Stimulated activated CD8-positive, alpha-beta memory T cell treated with anti-CD3 and anti-CD28 coated beads, Interleukin-7, amount 100 ng/mL, for 1 hour (primary cell): ENCODE measurements at places on chromosomes 1 and 21.

DNA sequence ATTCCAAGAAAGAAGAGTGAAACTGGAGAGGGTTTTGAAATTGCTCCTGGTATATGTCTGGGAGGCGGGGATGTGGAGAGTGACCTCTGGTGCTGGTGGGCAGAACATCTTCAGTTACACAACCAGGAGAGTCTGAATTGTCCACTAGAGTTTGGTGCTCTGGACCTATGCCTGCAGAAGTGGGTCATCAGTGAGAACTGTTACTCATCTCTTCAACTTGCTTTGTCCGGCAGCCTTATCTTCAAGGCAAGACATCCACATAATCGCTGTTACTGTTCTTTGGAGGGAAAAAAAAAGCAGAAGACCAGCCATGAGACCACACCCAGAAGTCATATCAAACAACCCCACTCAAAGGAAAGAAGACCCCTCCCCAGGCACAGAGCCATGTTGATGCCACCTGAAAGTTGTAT lies 14.9 kb downstream of the SH2D1B start:
- no peak for DNase-seq

- DNase-seq, result no peak
These were observed 142.4 kb downstream of the GLUL start for GRCh38 chr1:182249201-182249676.

GRCh38 chr1:115179397-115180079 lies 90.2 kb upstream of the TSPAN2 start:
- no peak for DNase-seq

DNA sequence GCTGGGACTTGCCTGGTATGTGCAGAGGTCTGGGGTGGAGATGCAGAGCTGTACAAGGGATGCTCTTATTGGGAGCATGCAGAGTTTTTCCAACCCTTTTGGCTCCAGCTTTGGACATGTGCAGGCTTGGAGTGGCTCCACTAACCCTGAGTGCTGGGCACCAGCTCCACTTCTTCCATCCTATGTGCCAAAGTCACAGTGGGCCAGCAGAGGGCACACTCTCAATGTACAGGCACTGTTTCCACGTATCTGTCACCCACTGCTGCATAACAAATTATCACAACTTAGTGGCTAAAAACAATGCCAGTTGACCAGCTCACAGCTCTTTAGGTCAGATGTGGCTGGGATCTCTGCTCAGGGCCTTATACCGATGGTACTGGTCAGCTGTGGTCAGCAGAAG lies 631.8 kb downstream of the AJAP1 start:
- peak; percentile 22 for DNase-seq

- no peak for DNase-seq
These were observed 1.4 kb upstream of the ARF1 start for GRCh38 chr1:228081144-228081543.

- DNase-seq, result no peak
These were observed 13.4 kb downstream of the LAPTM5 start for GRCh38 chr1:30744060-30744756.

GRCh38 chr1:241994171-241994570 lies 4.7 kb downstream of the MAP1LC3C start:
- DNase-seq, result no peak

GRCh38 chr1:66311092-66311491 lies 222.9 kb upstream of the SGIP1 start:
- DNase-seq, result no peak

- DNase-seq, result no peak
These were observed 113.9 kb upstream of the BACE2 start for GRCh38 chr21:41054018-41054578.

- DNase-seq, result no peak
These were observed 130.1 kb upstream of the MAP1LC3C start for GRCh38 chr1:242128951-242129502.

DNA sequence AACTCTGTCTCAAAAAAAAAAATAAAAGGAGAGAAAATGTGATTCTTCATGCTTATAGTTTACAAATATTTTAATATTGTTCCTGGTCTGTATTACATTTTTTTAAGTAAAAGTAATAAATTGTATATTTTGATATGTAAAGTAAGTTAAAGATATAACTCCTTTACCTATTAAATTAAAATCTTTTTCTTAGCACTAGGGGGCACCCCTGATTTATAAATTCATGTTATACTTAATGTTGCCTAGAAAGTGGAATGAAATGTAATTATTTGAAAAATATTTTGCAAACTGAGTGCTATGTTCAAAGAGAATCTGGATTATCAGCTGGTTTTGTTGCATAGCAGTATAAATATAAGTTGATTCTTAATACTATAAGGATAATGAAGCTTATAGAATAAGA lies 49.2 kb downstream of the RALGPS2 start:
- DNase-seq, result no peak

- no peak for DNase-seq
These were observed 28.2 kb upstream of the RXRG start for GRCh38 chr1:165473081-165473480.

- DNase-seq, result no peak
These were observed 31.9 kb upstream of the RAP1A start for GRCh38 chr1:111587509-111588174.

- no peak for DNase-seq
These were observed 19.7 kb upstream of the SUMO3 start for GRCh38 chr21:44837537-44837936.

DNA sequence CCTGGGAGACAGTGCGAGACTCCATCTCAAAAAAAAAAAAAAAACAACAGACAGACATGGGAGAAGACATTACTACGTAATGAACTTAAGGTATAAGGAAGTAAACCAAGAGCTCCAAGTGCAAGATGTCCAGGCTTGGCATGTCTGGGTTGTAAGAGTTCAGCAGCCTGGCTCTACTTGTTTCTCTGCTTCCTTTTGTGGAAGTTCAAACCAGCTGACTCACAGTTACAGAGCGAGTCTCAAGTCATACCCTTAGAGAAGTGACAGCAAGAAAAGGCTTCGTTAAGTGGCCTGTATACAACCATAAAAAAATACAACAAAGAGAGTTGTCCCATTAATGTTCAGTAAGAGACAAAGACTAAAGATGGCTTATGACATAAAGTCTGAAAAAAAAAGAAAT lies 1.3 kb downstream of the RIT1 start:
- no peak for DNase-seq

DNA sequence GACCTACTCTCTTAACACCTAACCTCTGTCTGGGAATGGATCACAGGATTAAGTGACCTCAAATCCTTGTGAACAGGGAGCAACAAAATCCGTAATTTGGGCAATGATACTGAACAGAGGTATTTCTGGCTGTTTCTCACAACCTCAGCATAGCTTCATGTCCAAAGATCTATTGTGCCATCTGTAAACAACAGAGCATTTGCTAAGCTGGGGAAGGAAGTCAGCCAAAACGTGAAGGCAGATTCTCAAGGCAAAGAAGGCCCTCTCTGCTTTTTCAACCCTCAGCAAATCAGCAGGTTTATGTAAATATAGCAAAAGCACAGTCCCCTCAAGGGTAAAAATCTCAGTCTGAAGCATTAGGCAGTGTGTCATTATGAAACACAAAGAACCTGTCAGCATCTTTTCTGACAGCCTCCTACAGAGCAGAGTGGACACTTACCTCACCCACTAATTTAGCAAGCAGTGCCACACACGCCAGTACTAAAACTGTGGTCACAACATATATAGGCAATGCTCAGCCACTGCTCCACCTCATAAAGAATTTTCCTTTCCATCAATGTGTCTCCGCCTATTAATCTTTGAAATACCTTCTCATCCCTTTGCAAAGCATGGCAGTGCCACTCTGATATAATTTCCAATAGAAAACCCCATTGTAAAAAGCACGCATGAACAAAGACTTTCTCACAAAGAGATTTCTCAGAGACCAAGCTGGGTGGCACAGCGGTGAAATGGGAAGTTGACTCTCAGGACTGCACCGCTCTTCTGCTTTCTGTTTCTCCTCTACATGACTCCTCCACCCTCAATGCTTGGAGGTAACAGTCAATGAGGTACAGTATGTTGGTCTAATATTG lies 188.0 kb downstream of the RERE start:
- DNase-seq, result no peak

DNA sequence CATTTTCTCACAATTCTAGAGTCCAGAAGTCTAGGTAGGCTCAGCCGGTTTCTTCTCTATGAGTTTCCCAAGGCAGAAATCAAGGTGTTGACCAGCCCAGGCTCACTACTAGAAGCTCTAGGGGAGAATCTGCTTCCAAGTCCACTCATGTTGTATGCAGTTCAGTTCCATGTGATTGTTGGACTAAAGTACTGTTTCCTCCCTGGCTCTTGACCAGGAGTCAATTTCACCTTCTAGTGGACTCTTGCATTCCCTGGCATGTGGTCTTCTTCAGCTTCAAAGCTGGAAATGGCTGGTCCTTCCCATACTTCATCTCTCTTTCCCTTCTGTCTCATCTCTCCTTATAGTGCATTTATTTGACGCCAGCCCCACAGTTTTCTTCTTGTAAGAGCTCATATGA lies 153.4 kb downstream of the KCNT2 start:
- no peak for DNase-seq

GRCh38 chr1:110308247-110308646 lies 30.9 kb upstream of the RBM15 start:
- no peak for DNase-seq

- no peak for DNase-seq
These were observed 65.8 kb downstream of the AK5 start for GRCh38 chr1:77347646-77348045.

GRCh38 chr1:234920843-234921140 lies 207.8 kb downstream of the TOMM20 start:
- DNase-seq, result no peak

DNA sequence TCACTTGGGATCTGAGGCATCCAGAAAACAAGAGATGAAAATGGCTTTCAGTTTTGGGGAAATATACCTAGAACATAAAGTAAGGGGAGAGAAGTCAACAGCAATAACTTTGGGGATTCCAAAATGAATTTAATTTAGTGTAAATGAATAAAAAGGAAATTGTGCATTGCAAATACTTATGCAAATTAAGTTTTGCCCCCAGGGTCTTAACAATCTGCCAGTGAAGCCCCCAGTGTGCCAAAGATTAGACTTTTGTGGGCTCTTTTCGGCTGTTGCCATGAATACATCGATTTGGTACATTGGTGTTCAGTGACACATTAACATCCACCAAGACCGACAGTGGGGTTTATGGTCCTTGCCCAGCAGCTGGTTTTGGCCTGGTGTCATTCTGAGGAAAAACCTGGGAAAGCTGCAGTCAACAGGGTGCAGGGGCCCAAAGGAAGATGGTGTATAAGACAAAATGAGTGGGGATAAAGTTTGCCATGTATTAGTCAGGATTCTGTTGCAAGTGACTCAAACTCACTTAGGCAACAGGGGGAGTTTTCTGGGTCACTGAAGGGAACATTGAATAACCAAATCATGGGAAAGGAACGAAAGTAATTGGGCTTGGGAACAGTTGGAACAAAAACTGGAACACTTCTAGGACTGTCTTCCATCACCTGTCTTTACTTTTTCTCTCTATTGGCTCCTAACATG lies 30.2 kb upstream of the IGSF3 start:
- no peak for DNase-seq

GRCh38 chr1:84995484-84996334 lies 1.2 kb downstream of the MCOLN2 start:
- DNase-seq, result no peak

- DNase-seq, result no peak
These were observed 792.8 kb downstream of the USP25 start for GRCh38 chr21:16522548-16522947.

- no peak for DNase-seq
These were observed 7.6 kb downstream of the CDKN2C start for GRCh38 chr1:50977575-50978143.

DNA sequence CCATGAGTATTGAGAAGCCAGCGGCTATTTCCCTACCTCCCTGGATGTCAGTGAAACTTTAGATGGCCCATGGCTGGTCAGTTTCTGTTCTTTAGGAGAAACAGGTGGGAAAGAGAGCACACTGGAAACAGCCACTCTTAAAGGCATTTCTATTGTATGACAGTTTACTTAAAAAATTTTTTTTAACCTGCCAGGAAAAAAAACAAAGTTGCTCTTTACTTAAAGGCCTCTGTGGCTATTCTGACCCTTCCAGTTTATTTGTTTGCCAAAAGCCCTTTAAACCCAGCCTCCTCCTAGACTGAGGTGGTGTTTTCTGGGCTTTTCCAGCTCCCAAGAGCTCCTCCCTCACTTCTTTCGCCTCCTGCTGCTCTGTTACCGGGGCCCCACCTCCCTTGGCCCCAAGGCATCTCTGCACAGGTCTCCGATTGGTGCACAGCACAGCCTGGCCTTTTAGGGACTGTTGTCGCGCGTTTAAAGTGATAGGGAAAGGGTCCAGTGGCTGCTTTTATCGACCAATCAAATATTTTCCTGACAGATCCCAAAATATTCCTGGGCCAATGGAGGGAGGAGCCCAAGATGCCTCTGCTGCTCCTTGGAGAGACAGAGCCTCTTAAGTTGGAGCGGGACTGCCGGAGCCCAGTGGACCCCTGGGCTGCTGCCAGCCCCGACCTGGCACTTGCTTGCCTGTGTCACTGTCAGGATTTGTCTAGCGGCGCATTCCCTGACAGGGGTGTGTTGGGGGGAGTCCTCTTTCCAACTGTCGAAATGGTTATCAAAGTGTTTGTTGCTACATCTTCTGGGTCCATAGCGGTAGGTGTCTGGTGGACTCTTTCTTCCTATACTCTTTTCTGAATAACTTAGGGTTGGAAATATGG lies at the start of gene SH3BGR:
Gene SH3BGR, plus strand, starts transcription at position 639 of the 875 bp plus-strand sequence. Its CDS starts 127 bp downstream, at position 766.
- no peak for DNase-seq

DNA sequence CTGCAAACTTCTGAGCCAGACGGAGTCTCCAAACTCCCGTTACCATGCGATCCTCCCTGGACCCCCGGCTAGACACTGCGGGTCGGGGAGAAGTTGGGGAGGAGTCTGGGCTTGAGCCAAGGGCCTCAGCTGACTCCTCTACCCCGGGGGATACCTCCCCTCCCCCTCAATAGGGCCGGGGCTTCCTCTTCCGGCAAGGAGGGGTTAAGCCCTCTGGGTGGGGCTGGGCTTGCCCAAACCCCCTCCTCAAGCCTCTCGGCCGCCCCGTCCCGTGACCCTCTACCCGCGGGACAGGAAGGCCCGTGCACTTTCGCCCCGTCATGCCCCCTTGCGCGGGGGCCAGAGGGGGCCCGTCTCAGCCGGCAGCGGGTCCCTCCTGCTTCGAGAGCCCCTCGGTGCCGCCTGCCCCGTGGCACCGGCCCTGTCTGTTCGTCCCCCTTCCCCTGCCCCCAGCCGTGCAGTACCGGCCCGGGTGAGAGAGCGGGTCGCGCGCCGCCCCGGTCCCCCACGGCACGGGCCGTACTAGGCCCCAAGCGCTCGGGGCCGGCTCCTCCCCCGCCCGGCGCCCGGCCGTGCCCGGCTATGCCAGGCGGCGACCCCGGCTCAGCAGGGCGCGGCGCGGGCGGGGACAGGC lies 652 bp downstream of the ARL8A start:
- DNase-seq, result no peak

DNA sequence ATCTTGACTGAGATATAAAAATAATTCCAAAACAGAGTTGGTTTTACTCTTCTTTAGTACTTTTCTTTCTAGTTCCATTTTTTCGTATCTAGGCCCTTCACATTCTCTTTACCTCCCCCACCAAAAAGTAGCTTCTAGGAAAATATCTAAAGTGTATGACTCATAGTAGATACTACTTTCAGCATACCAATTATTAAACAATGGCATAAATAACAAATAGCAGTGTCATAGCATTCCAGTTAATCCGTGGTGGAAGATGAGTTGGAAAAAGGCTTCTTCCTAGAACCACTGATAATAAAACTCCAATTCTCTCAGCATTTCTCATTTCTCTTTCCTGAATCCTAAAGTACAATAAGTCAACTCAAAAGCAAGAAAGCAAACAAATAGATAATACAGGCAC lies 859.0 kb upstream of the B3GALT2 start:
- DNase-seq, result no peak
